ENCODE measurements at places on chromosomes 1 and 21.

DNA sequence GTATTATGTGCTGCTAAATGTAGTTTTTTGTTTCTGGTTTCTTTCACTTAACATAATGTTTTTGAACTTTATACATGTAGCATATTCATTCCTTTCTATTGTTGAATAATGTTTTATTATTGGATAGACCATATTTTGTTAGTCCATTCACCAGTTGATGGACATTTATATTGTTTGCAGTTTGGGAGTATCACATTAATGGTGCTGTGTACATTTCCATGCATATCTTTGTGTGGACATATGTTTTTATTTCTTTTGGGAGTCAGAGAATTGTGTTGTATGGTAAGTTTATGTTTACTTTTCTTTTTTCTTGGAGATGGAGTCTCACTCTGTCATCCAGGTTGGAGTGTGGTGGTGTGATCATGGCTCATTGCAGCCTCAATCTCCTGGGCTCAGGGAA is 134.6 kb downstream of the MAST2 start:
- DNase-seq: no peak

- DNase-seq: no peak
Observed at GRCh38 chr1:183279835-183280234, 93.8 kb downstream of the LAMC2 start.

DNA sequence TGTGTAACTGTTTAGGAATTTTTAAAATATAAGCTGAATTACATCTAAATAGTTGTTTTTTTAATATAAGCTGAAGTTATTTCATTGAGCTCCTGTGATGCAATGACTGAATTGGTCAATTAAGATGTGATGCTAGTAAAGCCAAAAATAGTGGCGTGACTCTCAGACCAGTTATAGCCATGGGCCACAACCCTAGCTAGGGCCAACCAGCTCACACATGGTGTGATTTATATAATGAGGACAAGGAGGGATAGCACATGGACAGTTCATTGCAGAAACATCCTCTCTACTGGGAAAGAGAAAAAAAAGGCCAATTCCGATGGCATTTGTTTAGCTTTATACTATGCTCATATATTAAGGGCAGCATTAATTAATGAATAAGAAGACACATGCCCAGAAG is 119.3 kb upstream of the PROX1 start:
- DNase-seq: no peak

GRCh38 chr1:89706700-89707012 is 73.7 kb downstream of the LRRC8C start:
- DNase-seq: no peak

GRCh38 chr1:229253151-229253974 is 17.5 kb upstream of the RAB4A start:
- no peak for DNase-seq

- DNase-seq: no peak
Observed at GRCh38 chr1:197448121-197448779, 180.2 kb downstream of the CRB1 start.

DNA sequence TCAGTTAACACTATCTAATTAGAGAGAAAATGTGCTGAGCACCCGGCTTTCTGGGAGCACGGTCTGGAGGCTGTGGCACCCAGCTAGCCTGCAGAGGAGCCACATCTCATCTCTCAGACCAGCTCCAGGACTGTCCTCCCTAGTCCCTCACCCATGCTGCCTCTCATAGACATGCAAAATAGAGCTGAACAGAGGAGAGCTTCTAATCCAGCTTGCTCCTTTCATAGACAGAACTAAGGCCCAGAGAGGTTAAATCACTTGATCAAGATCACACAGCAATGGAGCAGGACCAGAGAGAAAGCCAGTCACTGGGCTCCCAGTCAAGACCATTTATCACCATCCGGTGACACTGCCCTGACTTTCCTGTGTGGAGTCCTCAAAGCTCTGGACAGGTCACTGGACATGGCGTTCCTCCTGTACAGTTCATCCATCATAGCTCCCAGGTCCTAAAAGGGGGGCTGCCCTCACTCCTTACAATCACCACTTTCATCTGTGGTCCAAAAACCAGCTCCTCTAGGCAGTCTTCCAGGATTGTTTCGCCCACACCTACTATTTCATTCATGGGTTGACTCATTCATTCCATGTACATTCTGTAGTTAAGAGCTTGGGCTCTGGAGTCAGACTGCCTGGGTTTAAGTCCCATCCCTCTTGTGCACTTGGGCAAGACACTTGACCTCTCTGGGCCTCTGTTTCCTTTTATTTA is 8.8 kb upstream of the CAMK2N1 start:
- DNase-seq: no peak

DNA sequence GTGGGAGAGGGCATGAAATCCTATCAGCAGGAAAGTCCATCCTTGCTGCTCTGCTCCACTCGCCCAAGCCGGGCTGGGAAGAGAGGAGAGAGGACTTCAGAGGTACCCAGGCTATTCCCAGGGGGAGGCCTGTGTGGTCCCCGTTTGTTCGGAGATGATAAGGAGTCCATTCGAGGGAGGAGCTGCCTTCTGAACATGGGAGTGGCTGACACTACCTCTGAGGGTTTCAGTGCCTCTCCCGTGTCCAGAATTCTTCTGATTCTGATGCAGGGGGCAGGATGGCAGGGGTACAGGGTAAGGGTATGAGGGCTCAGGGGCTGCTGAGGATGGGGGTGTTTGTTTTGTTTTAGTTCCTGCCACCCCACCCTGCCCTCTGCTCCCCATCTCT is 40.4 kb downstream of the BACE2 start:
- no peak for DNase-seq

- DNase-seq: no peak
Observed at GRCh38 chr1:52234708-52235107, 92.8 kb downstream of the ZFYVE9 start.

DNA sequence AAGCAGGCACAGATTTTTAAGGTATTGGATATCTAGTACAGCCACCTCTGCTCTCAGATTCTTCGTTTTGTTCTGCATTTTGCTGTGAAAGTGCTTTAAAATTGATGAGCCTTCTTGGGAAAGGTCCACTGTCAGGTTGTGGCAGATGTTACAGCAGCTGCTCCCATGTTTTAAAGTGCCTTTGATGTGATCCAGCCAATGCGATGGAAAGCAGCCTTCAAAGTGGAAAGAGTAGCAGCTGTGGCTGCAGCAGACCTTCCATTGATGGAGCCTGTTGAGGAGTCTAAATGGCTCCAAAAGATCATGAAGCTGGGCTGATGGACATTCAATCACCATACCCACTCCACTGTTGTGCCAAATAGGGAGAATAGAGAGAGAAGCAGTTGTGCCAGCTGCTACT is 816.9 kb downstream of the PLA2G4A start:
- DNase-seq: no peak

GRCh38 chr21:42030311-42030710 is 20.2 kb upstream of the ZBTB21 start:
- DNase-seq: no peak

DNA sequence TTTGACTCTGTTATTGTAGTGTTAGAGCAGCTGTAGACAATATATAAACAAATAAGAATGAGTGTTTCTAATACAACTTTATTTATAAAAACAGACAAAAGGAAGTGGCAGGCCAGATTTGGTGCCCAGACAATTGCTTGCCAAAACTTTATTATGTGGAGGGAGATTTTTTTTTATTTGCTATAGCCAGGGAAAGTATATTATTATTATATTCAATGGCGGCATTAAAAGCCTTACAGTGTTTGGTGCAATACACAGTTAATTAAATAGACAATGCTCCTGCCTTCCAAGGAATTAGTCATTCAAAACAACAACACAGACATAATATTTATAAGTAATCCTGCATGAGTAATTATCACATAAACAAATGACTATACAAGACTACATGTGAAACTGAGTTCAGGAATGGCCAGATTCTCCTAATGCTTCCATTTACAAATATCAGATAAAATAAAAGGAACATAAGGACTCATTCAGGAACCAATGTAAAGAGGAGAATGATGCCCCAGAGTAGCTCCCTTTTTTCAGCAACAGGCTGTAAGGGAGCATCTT is 10.6 kb upstream of the RC3H1 start:
- DNase-seq: no peak

GRCh38 chr1:19262047-19262446 is 10.4 kb downstream of the MRTO4 start:
- no peak for DNase-seq

- DNase-seq: no peak
Observed at GRCh38 chr1:42214447-42214871, 49.9 kb upstream of the GUCA2A start.

DNA sequence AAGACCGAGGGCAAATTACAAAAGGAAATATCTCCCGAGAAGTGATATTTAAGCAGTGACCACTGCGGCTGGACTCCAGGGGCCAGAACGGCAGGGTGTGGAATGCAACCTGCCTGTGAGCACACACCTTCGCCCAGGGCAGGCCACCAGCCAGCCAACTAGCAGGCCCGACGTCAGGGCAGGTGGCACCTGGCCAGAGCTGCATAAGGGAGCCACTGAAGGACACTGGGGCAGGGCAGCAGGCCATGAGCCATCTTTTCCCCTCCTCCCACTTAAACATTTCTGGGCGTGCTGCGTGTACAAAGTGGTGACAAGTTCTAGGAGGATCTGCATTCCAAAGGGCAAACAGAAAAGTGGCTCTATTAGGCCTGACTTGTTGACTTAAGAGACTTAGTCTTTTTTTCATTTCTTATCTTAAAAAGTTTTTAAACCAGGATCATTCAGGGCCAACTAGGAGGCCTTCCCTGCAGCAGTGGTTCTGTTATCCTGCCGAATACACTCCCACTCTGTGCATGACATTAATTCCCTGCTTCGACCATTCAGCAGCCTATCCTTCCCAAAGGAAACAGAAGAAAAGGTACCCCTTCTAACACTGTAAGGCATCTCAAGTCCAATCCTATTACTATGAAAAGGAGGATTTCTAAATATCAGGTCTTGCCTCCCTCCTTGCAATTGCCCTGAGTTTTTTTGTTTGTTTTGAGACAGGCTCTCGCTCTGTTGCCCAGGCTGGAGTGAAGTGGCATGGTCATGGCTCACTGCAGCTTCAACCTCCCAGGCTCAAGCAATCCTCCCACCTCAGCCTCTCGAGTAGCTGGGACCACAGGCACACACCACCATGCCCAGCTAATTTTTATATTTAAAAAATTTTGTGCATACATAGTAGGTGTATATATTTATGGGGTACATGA is 96.3 kb downstream of the BCAR3 start:
- no peak for DNase-seq

DNA sequence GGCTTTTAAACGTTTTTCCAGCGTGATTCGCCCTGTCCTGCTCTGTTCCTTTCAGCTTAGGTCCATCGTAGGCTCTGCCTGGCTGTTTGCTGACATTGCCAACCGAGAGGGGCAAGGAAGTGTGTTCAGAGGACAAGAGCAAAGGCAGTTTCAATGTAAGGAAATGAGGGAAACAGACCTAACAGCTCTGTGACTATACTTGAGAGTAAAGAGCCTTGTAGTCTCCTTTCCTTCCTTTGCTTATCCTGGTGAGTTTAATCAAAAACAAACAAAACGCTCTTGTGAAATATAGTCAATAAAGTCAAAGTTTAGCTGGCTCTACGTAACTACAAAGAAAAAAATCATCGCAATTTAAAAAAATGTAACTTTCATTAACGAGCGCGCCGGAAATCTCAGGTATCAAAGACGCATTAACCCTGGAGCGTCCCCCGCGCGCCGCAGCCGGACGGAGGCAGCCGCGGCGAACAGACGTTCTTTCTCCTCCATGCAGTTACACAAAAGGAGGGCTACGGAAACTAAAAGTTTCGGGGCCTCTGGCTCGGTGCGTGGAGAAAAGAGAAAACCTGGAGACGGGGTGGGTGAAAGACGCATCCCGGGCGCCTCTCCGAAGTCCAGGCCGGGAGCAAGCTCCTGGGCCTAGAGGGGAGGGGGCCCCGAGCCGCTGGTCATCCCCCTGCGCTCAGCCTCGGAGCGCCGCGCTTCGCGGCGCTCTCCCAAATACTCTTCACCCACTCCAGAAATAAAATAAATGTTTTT is 617 bp upstream of the ADGRL2 start:
- peak; percentile 76 for DNase-seq

- DNase-seq: no peak
Observed at GRCh38 chr1:201172999-201173610, 17.5 kb upstream of the IGFN1 start.

DNA sequence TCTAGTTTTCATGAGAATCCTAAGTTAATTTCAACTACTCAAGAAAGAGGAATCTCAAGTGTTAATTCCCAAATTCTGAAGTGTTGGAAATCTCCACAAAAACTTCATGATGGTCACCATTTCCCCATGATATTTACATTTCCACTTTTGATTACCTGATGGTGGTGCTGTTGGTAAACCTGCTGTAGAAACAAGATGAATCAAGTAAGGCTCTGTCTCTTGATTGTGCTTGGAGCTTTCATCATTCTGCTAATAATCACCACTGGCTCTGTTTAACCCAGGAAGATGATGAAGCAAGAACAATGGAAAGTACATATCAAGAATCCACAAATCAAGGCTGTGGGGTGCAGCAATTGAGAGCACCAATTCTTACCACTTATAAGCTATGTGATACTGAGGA is 77.8 kb downstream of the C4BPA start:
- no peak for DNase-seq

GRCh38 chr1:27113861-27114260 is 41.1 kb downstream of the SLC9A1 start:
- DNase-seq: no peak

DNA sequence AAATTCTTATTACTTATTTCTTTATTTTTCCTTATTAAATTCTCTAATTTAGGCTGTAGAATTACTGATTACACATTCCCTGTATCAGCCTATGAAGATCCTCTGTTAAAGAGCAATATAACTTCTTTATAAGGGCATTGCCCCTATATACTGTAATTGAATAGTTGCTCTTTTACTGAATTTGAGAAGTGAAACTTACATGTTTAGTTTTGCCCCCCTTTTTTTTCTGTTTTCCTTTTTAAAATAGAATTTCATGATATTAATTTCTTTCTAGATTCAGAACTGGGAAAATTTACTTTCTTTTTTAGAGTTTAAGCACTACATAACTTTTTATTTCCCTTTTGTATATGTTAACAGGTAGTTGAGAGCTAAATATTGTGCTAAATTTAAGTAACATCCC is 29.5 kb upstream of the PGM1 start:
- DNase-seq: no peak

DNA sequence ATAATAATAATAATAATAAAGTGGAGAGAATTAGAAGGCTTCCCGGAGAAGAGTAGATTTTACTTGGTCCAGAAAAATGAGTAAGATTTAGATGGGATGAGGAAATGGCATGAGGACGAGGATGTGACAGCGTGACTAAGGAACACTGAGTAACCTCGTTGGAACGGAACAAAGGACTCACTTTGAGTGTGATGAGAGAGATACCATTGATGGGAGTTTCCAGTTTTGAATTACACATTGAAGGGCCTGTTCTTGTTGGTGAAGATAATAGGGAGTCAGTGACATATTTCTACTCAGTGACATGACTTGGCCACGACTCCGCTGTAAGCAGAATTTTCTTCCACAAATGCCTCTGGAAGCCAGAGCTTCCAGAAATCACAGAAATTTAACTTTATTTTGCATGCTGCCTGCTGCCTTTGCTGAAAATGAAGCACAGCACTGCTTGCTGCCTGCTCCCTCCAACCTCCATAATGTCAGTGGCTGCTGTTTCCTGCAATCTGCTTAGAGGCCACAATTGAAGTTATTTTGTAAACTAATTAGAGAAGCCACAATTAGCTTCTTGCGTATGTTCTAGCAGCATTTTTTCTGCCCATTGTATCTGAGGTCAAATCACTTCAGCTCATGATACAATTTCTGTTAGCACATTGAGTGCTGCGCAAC is 33.7 kb upstream of the FBXO28 start:
- DNase-seq: no peak

- no peak for DNase-seq
Observed at GRCh38 chr1:166905900-166906299, 29.8 kb upstream of the TADA1 start.

GRCh38 chr1:58874757-58875755 is 91.2 kb upstream of the JUN start:
- DNase-seq: peak; percentile 97

Data from NCI-H1105 treated with DMSO at 0.1 percent for 48 hours (cell line).